ENCODE measurements at places on chromosomes 2 and 18.

DNA sequence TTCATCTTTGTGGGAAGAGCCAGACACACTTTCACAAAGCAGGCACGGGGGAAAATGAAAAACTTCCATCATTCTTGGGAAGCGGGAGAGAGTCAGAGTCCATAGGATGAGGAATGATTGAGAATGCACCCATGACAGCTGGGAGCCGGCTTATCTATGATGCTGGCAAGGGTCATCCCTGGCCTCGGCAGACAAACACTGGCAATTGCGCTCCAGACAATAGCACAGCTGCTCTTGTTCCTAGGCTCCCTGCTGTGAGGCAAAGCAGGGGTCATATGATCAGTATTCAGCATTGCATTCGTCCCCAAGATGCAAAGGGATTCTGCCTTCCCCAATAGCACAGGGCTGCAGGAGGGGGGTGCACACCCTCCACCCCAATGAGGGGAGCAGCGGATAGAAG lies 33.0 kb downstream of the CYRIA start:
- DNase-seq: no peak

DNA sequence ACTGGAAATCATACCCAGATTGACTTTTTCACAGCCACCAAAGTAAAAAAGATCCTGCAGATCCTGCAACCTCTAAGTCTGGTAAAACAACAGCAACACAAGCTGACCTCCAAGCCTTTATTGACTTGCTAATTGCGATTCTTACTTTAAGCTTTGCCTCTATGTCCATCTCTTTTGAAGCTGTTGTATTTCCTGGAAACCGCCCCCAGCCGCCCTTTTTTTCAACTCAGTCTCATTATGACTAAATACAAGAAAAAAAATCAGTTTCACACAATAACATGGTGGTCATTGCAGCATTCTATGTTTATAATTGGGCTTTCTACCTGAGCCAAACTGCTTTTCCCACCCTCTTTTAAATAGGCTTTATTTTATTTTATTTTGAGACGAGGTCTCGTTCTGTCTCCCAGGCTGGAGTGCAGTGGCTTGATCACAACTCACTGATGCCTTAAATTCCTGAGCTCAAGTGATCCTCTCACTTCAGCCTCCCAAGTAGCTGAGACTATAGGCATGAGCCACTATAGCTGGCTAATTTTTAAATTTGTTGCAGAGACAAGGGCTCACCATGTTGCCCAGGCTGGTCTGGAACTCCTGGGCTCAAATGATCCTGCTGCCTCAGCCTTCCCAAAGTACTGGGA lies 76.2 kb downstream of the MOGAT1 start:
- DNase-seq: no peak

- DNase-seq: no peak
Observed at GRCh38 chr18:78833833-78834232, 145.8 kb upstream of the SALL3 start.

- no peak for DNase-seq
Observed at GRCh38 chr2:198165289-198165688, 360.9 kb downstream of the PLCL1 start.

- no peak for DNase-seq
Observed at GRCh38 chr2:56812432-56812831, 628.6 kb downstream of the CCDC85A start.

DNA sequence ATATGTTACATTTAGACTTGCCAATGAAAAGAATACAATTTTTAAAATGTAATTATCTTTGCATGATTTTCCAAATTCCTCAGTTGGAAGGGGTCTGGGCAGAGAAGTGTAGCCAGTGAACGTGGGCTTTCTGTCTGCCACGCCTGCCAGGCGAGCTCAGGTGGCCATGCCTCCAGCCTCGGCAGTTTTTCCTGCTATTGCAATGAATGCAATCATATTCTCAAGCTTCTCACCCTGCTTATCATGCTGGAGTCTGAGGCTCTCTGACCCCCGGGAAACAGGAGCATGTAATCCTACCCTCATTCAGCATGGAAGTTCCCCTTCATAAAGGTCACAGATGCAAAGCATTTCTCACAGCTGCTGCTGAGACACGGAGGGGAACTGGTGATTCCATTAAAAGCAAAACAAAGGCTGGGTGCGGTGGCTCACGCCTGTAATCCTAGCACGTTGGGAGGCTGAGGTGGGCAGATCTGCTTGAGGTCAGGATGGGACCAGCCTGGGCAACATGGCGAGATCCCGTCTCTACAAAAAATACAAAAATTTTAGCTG lies 154.8 kb downstream of the MBP start:
- no peak for DNase-seq

GRCh38 chr2:160859096-160859495 lies 301.1 kb upstream of the TANK start:
- peak; percentile 16 for DNase-seq

DNA sequence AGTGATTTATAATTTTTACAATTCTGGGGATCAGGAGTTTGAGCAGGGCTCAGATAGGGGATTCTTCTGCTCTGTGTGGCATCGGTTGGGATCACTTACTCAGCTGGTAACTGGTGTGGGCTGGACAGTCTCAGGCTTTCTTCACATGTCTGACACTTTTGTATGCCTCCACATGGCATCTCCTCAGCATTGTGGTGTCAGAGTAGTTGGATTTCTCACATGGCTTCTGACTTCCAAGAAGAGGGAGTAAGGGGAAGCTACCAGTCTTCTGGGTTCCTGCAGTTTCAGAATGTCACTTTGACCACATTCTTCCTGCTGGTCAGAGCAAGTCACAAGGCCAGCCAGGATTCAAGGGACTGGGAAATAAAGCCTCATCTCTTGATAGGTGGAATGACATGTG lies 55.6 kb downstream of the NCOA1 start:
- no peak for DNase-seq

- no peak for DNase-seq
Observed at GRCh38 chr2:177885828-177886466, 186.6 kb downstream of the PDE11A start.

- DNase-seq: no peak
Observed at GRCh38 chr2:163397451-163397850, 338.4 kb downstream of the FIGN start.

GRCh38 chr2:214837466-214837865 lies 28.0 kb upstream of the BARD1 start:
- no peak for DNase-seq

DNA sequence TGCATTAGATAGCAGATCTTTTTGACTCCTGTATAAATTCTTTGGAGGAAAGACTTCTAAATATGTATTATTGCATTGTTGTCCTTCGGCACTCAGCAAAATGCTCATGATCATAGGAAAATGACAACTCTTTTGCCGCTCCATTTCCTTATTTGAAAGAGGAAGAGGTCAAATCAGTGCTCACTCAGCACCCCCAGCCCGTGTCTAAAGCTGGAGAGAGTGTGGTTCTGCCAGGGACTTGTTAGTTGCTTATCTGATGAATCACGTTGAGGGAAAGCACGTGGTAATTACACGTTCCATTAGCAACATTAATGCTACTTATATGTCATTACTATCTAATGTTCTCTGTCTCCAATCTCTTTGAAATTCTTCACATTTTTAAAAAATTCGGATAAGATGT lies 46.0 kb upstream of the MBP start:
- no peak for DNase-seq

DNA sequence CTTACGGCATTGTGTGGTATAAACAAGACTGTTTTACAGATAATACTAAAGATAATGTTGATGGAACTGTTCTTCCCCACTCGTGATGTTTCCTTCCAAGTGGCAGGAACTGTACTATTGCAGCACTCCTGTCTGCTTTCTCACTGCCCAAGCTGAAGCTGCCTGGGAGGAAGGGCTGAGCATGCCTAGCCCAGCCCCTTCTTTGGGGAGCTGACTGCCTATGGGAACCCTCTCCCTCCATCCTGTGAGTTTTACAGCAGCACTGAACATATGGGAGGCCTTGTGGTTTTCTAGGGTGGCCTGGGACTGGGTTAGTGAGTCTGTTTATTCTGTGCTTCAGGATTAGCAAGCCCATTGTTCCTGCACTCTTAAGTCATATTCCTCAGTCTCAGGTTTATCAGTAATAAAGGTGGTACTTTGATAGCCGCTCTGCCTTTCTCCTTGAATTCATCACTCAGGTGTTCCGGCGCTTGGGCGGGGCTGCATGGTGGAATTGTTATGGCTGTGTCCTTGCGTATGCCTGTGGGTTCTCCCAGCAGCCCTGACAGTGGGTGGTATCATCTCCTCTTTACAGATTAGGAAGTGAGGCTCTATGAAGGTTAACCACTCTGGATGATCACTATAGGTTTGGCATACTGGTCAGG lies 379.7 kb downstream of the PTPRM start:
- DNase-seq: no peak

GRCh38 chr2:98764499-98764898 lies 33.6 kb upstream of the MGAT4A start:
- DNase-seq: no peak

DNA sequence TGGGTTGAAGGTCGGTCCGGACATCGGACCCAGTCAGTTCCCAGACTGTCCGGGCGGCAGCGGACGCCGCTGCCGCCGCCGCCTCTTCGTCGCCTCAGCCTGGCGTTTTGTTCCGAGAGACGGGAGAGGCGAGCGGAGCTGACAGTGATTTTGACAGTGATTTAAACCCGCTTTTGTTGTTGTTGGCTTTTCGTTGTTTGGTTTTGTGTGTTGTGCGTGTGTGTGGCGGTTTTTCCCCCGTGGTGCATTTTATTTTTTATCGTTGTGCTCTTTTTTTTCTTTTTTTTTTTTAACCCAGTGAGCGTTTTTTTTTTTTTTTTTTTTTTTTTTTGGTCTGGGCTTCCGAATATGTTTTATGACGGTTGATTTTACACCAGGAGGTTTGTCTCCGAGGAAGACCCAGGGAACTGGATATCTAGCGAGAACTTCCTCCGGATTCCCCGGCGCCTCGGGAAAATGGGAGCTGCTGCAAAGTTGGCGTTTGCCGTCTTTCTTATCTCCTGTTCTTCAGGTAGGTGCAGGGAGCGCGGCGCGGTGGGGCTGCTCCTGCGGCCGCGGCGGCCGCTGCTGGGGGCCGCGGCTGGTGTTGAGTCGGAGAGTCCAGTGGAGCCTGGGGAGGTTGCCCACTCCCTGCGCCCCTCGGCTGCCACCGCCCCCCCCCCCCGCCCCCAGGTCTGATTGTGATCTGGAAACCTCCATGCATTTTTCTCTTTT lies at the start of gene ACVR2A:
ACVR2A (plus strand) TSS at position 333 of the 714 bp plus-strand sequence; CDS start at position 457, 124 bp downstream.
- peak; percentile 68 for DNase-seq

DNA sequence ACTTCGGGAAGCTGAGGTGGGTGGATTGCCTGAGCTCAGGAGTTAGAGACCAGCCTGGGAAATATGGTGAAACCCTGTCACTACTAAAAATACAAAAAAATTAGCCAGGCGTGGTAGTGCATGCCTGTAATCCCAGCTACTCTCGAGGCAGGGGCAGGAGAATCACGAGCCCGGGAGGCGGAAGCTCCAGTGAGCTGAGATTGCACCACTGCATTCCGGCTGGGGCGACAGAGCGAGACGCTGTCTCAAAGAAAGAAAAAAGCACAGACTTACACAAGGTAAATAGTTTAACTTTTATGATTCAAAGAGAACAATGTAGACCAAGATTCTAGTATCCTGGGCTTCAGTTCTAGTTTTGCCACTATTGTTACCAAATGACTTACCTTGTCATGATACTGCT lies 37.4 kb downstream of the NCKAP1 start:
- DNase-seq: no peak

DNA sequence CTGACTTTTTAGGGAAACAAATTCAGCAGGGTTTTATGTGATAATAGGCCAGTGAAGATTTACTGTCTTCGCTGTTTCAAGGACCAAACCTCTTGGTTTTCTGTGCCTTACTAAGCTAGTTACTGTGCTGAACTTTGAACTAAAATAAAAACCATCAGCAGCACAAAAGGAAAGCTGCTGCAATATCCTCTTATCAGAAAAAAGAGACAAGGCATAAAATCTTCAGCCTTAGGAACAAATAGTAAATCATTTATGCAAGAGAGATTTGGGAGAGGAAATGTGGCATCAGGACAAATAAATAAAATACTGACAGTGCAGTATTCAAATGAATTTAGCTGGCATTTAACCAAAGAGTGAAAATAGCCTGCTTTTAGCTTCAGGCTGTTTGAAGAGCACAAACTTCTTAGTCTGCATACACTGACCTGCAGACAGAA lies 64.1 kb upstream of the EHBP1 start:
- DNase-seq: no peak

- DNase-seq: no peak
Observed at GRCh38 chr2:175605640-175606009, 396.4 kb downstream of the LNPK start.

DNA sequence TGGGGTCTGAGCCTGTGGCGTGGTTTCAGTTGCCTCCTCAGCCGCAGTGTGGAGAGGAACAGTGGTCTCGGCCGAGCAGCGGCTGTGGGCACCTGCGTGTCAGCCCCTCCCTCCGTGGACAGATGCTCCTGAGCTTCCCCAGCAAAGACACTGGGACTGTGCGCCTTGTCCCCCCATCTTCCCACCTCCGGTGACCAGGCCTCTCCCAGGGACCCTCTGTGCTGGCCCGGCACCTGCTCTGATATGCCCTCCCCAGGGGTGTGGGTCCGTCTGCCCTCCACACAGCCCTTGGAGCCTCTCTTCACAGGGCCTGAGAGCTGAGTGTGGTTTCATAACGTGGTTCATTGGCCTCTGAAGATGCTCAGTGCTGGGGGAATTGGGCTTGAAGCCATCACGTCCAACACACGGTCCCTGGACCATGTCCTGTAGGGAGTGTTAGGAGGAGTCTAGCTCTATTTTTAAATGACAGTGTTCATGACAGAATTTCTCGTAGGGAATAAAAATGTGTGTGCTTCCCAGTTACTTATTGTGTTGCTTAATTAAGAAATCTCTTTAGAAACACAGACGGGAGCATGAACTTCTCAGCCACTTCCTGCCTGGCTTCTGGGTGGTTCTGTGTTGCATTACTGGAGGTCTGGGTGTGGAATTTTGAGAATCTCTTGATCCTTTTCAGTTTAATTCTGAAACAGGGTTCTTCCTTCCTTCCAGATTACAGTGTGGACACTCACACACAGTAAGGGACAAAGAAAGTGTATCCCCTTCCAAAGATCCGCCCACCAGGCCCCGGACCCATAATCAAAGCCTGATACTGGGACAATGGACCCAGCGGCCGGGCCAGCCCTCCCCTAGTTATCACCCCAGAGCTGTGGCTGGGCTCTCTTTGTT lies 110.7 kb downstream of the NFATC1 start:
- no peak for DNase-seq

- DNase-seq: no peak
Observed at GRCh38 chr2:239881561-239882320, 143.4 kb downstream of the NDUFA10 start.

- DNase-seq: no peak
Observed at GRCh38 chr2:163252199-163252598, 413.6 kb upstream of the KCNH7 start.

DNA sequence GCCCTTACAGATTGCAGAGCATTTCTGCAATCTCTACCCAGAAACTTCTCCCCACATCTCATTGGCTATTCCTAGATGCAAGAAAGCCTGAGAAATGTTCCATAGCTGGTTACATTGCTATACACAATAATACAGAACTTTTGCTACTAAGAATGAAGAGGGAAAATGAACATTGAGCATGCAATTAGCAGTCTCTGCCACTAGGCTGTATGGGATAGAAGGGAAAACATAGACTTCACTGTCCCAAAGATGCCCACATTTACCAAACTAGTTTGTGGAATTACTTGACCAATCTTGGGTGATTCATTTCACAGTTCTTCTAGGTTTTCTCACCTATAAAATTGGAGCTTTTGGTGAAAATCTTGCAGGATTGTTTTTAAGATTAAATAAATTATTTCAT lies 265.7 kb upstream of the NT5C1B start:
- no peak for DNase-seq

All from MM.1S (cell line).